IMR-90 (cell line): ENCODE measurements at places on chromosomes 1 and 21.

GRCh38 chr1:46961066-46961758 is 19.9 kb upstream of the CYP4A11 start:
- no peak for DNase-seq

DNA sequence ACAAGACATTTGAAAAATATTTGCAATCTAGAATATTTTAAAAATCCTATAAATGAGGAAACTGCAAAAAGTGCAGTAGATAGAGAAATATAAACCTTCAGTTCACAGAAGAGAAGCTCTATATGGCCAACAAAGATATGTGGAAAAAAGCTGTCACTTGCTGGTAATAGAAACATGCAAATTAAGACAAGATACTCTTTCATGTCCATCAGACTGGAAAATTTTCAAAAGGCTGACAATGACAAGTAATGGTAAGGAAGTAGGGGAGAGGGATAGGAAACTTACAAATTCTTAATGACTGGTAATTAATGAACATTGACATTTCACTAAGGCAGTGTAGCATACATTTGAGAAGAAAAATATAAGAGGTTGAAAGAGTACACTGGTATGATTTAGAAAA is 147.9 kb downstream of the MRPL39 start:
- no peak for DNase-seq

- DNase-seq = peak; percentile 29
Observed at GRCh38 chr1:224747578-224747977, 131.5 kb downstream of the CNIH3 start.

GRCh38 chr1:114153261-114154145 is at the start of gene SYT6:
TSS of gene SYT6 (minus strand) at chr1:114153869. CDS start at chr1:114153772, 97 bp downstream.
- DNase-seq = no peak

GRCh38 chr1:152811050-152811449 is 721 bp upstream of the LCE1B start:
- DNase-seq = no peak

GRCh38 chr1:226551299-226551698 is 2.7 kb downstream of the STUM start:
- no peak for DNase-seq

DNA sequence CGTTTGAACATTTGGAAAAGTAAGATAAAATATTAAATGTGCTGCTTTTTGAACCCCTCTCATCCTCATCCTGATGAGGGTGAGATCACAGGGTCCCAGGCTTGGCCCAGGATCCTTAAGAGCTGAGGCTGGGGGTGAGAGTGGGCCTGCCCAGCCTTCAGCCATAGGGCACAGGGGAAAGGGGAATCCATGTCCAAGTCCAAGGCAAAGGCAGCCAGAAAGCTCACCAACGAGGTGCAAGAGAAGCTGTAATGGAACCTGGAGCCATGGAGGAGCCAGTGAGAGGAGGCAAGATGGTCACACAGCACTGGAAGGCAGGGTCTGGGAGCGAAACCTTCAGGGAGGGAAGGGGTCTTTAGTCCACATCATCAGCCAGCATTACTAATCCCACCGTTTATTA is 191.9 kb downstream of the RRAGC start:
- DNase-seq = no peak

DNA sequence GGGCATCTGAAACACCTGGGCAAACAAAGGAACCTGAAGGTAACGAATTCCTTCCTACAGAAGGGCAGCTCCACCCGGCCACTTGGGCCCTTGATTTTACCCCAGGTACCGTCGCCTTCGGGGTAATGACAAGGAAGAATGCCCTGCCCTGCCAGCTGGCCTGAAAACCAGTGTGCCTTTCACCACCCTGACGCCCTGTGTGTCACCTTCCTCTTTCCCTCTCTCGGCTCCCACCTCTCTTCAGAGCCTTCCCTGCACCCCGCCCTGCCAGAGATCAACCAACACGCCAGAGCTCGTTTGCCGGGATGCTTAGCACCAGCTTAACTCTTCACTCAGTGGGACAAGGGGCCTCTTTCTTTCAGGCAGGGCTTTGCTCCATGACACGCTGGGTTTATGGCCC is 86.0 kb downstream of the SIM2 start:
- no peak for DNase-seq

GRCh38 chr1:230866171-230867070 is 1.9 kb downstream of the C1orf198 start:
- DNase-seq = no peak
